ENCODE measurements at places on chromosomes 1 and 21.

- no peak for DNase-seq
Measured at GRCh38 chr1:219492717-219493116, 120.2 kb downstream of the ZC3H11B start.

GRCh38 chr1:200488375-200489165 is 78.7 kb upstream of the ZNF281 start:
- peak; percentile 64 for DNase-seq

GRCh38 chr1:185546029-185546428 is 188.2 kb upstream of the HMCN1 start:
- no peak for DNase-seq

DNA sequence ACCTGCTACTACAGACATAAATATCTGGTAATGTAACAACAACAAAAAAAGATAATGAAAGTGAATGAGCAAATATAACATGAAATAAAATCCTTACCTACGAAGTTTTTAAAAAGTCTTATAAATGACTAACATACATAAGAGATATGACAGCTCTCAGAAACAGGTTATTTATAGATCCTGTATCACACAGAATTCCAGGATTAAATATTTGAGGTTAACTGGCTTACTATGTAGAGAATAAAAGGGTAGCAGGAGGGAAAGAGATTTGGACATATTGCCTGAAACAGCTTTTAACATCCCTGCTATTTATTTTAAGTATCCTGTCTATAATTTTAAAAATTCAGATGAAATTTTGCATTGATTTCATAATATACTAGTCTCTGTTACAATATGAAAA is 16.3 kb downstream of the MYSM1 start:
- no peak for DNase-seq

DNA sequence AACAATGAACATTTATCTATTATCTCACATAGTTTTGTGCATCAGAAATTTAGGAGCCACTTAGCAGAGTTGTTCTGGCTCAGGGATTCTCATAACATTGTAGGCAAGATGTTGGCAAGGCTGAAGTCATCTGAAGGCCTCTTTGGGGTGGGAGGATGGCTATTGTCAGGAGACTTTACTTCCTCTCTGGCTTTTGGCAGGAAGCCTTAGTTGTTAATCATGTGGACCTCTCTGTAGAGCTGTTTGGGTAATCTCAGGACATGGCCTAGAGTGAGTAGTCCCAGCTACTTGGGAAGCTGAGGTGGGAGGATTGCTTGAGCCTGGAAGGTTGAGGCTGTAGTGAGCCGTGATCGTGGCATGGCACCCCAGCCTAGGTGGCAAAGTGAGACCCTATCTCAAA is 40.2 kb downstream of the RASAL2 start:
- no peak for DNase-seq

DNA sequence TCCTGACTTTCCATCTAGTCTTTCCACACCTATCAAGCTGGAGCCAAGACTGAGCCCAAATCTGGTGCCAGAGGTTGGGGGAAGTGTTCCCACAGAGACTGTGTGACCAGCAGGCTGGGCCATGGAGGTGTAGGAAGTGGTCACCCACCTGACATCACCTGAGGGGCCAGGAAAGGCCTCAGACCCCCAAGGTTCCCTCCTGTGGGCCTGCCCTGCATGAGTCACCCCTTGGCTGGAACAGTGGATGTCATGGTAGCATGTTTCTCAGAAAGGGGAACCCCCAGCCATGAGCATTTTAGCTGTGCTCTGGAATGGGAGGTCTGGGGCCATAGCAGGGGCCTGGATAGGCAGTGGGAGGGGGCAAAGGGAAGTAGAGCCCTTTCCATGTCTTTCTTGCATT is 5.7 kb upstream of the TNFRSF8 start:
- no peak for DNase-seq

DNA sequence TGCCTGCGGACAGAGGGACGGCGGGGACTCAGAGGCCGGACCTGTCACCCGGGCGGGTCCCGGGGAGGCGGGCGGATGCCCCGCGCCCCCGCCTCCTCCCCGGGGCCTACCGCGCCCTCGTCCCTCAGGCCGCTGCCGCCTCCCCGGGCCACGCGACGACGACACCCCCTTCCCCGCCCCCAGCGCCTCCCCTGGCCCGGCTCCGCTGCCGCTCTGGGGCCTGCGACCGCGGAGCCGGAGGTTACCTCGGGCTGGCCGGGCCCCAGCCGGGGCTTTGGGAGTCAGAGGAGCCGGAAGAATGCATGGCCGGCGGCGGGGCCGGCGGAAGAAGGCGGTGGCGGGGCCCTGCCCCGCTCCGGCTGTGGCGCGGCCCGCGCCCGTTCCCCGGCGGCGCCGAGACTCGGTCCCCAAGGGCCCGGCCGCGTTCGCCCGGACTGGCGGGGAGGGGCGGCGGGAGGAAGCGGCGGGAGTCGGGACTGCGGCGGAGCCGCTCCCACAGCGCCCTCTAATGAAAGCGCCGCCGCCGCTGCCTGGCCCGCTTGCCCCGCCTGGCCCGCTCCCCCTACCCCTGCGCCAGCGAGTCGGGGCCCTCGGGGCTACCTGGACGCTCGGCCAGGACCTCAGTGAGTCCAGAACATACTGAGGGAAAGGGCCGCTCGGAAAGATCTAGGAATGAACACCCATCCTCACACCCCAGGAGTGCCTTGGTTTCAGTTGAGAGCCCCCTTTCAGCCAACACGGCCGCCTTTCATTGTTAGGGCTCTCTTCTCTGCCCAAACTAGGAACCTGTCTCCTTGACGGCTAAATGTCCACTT is at the start of gene LPGAT1:
LPGAT1 (minus strand) TSS at position 436 of the 815 bp plus-strand sequence. CDS start 1,467 bp downstream, outside the sequence.
- DNase-seq, result peak; percentile 88

- peak; percentile 89 for DNase-seq
Measured at GRCh38 chr1:46667782-46668760, at the start of gene ATPAF1. Gene ATPAF1, minus strand, starts transcription at chr1:46668364. Its CDS starts 42 bp downstream, at chr1:46668322.

Data from GM13976 (cell line).